ENCODE measurements at places on chromosomes 16 and 17. TPM values are rescaled to one million over a fixed set of nuclear protein-coding genes. Genes with fewer than 3 reads are reported as not detected.

DNA sequence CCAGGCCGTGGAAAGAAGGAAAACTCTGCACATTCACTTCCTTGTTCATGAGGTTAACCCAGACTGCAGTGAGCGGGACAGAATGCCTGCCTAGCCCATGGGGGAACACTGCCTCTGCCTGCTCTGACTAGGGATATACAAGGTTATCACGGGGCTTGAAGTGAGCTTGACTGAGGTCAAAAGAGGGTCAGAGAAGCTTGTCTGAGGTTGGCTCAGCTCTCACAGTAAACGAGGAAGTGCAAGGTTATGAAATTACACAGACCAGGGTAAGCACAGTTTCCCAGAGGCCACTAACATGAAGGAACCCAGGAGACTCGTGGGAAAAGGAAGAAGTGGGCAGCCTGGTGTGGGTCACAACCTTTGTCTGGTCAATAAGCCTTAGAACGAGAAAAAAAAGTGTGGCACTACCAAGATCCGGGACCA is 28.7 kb downstream of the HIC1 start:
- DNase-seq = no peak

Gene FBXW10
- total RNA-seq = 0.82 TPM

Gene SCGB1C2
- total RNA-seq = not detected

DNA sequence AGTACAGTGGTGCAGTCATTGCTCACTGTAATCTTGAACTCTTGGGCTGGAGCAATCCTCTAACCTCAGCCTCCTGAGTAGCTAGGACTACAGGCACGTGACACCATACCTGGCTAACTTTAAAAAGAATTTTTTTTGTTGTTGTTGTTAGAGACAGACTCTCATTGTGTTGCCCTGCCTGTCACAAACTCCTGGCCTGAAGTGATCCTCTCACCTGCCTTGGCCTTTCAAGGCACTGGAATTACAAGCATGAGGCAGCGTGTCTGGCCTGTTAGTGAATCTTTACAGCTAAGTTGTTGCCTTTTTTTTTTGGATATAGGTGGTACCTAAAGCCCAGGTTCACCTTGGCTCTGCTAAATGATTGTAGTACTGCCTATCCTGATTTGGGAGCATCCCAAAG is 290.6 kb downstream of the BCAS3 start:
- no peak for DNase-seq

DNA sequence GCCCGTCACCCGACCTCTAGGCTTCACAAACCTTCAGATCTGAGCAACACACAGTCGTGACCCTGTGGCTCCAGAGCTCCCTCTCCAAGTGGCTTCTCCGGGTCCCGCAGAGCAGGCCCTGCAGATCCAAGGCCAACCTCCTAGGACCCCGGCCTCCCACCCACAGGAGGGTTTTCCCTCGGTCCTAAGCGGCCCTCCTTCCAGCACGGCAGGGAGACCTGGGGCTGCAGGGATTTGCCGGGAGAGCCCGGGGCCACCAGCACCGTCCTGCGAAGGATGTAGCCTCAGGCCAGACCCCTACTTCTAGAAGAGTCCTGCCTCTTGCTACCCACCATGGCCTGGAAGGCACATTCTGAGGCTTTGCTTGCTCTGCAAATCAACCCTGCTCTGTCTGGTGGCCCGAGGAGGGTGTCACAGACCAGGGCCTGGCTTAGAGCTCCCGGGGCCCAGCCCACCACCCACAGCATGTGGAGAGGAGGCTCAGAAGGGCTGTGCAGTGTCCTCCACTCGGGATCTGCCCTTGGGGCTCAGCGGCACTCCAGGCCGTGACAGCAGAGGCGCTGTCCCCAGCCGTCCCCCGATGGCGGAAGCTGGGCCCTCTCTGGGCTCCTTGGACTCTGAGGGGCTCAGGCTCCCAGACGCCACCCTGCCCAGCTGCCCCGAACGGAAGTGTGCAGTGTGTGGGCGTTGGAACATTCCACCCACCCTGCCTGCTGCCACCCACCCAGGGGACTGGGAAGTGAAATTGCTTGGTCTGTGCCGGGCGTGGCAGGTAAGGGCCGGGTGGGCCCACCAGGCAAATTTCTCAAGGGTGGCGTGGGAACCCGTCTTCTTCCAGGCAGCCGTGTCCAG is 28.8 kb upstream of the ACSF3 start:
- no peak for DNase-seq

- DNase-seq = no peak
These were observed 76.7 kb downstream of the PLD6 start for GRCh38 chr17:17129466-17129865.

Data from frontal cortex (tissue), 4 donors.